ENCODE measurements at places on chromosomes 5 and 9. TPM values are rescaled to one million over a fixed set of nuclear protein-coding genes. Genes with fewer than 3 reads are reported as not detected.

The PCDHA10 gene
- 0.06 TPM for total RNA-seq

The OR1J2 gene
- not detected for total RNA-seq

DNA sequence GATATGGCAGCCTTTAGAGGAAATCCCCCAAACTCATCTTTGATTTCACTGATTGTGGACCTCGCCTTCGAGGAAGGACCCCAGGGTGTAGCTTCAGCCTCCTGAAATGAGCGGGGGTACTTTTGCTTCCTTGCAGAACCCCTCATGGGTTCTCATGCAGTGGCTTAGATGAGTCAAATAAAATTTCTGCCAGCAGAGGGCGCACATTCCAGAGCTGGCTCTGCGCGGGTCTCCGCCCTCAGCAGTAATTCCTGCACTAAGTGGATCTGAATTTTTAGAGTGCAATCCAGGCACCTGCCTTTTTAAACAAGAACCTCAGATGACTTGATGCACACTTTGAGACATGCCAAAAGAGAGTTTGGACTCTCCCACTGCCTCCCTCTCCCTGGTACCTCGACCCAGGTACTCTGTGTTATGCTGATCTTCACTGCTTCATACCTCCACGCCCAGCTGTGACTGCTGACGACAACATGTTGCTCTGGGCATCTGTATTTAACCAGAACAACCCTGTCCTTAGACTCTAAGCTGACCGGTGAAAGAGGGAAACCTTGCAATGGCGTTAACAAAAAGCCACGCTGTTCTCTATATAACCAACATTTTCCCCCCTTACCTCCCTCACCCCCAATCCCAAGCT lies 7.3 kb downstream of the EGFLAM start:
- DNase-seq, result no peak

The MRPL41 gene
- total RNA-seq, result 90.5 TPM

GRCh38 chr5:54885636-54886035 lies 99.8 kb downstream of the ESM1 start:
- no peak for DNase-seq

GRCh38 chr5:128649192-128649591 lies 111.1 kb upstream of the FBN2 start:
- no peak for DNase-seq

The IFNA7 gene
- not detected for total RNA-seq

DNA sequence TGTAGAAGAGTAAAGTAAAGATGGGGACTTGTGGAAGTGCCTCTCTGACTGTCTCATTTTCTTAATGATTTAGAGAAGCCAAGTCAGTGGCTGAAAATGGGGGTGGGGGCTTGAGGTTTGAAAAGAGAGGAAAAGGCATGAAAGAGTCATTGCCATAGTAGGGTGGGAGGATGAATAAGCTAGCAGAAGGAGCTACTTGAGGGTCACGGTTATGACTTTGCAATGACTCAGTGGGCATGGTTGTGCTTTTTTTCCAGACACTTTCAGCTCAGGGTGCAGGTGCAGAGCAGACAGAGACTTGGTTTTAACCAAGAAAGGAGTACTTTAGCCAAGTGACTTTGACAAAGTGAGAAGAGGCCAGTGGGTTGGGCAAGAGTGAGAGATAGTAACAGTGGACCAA lies 117.8 kb downstream of the PTTG1 start:
- no peak for DNase-seq

GRCh38 chr5:5572976-5573797 lies 150.7 kb downstream of the ICE1 start:
- no peak for DNase-seq

- no peak for DNase-seq
These were observed 336.7 kb downstream of the FAM170A start for GRCh38 chr5:119966028-119966427.

DNA sequence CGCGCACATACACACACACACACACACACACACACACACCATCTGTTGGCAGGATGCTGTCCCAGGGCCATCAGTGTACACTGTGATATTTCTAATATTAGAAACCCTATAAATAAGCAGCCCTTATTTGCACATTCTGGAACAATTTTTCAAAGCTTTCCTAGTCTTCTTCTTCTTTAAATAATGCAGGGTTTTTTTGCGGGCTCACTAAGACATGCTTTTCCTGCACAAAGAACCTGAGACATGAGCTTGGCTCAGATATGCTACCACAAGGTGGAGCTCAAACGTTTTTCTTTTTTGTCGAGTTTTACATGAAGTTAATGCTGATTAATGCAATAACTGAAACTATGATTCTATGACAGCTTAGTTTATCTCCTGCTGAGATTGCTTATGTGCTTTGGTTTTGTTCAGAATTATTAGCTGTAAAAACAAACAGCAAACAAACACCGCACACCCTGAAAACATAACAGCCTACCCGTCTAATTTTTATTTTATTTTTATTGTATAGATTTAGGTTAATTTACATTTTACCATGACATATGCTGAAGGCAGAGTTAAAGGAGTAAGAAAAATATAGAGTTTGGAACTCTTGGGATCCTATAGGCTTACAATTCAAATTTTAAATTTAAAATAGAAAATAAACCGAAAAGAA lies 95.8 kb downstream of the ALDH1A1 start:
- DNase-seq, result no peak

GRCh38 chr9:132136151-132136780 lies 25.6 kb upstream of the NTNG2 start:
- DNase-seq, result no peak

- DNase-seq, result no peak
These were observed 10.8 kb downstream of the PUM3 start for GRCh38 chr9:2833096-2833495.

The OR1L4 gene
- total RNA-seq, result not detected

The PLAC8L1 gene
- not detected for total RNA-seq

The PLPP7 gene
- 0.18 TPM for total RNA-seq

- no peak for DNase-seq
These were observed 413.2 kb upstream of the ACTBL2 start for GRCh38 chr5:57895766-57896165.

GRCh38 chr5:178427576-178428197 lies 162.5 kb downstream of the COL23A1 start:
- DNase-seq, result no peak

DNA sequence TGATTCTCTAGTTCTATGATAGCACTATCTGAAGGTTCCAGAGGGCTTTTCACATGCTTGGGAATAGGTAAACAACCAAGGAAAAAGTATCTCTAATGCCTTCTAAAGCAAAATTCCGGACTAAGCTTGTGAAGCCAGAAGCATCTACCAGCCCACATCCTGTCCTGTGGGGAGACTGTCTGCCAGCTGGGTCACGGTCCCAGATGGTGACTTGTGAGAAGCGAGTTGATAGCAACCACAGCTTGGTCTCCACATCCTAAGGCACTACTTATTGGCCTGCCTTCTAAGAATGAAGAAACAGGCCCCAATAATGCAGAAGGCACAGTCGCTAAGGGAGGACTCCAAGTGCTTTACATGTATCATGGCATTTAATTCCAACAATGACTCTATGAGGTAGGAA lies 184.1 kb upstream of the ADRA1B start:
- no peak for DNase-seq

DNA sequence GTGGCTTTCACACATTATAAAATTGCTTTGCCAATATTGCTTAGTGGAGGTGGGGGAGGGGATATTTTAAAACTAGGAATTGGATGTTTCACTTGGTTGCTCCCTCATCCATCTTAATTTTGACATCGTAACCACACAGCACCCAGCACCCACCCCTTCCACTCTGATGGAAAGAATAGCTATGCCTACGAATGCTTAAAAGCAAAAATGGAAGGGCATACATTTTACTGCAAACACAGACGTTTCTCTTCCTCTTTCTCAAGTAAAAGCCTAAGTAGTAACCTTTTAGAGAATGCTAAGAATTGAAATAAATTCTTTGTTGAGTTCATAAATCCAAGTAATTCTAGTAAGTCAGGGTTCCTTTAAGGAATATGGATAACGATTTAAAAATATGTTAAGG lies 69.9 kb downstream of the JAKMIP2 start:
- no peak for DNase-seq

The PTGER4 gene
- 3.9 TPM for total RNA-seq

DNA sequence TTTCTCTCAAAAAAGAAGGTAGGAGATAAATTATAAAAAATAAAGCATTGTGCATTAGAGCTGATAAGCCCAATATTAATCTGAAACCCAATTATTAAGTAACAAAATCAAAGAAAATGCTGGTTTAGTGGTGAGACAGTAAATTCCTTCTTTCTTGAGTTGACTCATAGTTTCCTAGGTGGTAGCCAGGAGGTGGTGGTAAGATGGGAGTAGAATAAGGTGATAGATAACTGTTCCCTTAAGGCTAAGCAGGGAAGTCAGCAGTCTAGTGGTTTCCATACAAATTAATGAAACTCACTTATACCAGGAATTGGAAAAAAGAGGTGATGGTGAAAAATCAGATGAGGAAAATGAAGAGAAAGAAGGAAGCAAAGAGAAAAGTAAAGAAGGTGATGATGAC lies 23.2 kb downstream of the LYSMD3 start:
- DNase-seq, result no peak

All from right lobe of liver (tissue), 6 donors.